ENCODE measurements at places on chromosomes 13 and 19.

- no peak for DNase-seq
Measured at GRCh38 chr19:35041548-35042055, at the start of gene HPN. HPN (plus strand) TSS chr19:35041721; CDS start chr19:35042507, 786 bp downstream.

DNA sequence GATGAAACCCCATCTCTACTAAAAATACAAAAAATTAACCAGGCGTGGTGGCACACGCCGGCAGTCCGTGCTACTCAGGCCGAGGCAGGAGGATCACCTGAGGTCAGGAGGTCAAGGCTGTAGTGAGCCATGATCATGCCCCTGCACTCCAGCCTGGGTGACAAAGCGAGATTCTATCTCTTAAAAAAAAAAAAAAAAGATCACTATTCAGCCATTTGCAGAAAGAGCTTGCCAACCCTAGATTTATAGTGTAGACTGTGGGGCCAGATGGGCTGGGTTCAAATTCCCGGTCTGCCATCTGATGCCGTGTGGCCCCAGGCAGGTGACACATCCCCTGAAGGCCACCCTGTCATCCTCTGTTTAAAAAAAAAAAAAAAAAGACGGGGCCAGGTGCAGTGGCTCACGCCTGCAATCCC lies 28.9 kb downstream of the SMIM24 start:
- DNase-seq = no peak

DNA sequence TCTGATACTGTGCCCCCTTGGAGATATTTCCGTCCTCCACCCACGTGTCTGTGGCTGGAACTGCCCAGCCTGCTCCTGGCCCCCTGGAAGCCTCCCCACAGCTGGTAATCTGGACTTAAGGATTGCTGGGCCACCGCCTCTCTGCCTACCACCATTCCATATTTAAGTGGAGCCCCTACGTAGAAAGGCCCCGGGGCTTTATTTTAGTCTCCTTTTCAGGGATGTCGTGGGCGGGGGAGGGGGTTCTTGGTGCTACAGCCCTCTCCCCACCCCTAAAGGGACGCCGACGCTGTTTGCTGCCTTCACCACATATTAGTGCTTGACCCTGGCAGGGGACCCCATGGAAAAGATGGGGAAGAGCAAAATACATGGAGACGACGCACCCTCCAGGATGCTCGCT lies 2.7 kb upstream of the NOP53 start:
- DNase-seq = no peak

- no peak for DNase-seq
Measured at GRCh38 chr19:47021536-47022139, 2.0 kb downstream of the NPAS1 start.

- no peak for DNase-seq
Measured at GRCh38 chr13:26695891-26696311, 64.7 kb downstream of the GPR12 start.

DNA sequence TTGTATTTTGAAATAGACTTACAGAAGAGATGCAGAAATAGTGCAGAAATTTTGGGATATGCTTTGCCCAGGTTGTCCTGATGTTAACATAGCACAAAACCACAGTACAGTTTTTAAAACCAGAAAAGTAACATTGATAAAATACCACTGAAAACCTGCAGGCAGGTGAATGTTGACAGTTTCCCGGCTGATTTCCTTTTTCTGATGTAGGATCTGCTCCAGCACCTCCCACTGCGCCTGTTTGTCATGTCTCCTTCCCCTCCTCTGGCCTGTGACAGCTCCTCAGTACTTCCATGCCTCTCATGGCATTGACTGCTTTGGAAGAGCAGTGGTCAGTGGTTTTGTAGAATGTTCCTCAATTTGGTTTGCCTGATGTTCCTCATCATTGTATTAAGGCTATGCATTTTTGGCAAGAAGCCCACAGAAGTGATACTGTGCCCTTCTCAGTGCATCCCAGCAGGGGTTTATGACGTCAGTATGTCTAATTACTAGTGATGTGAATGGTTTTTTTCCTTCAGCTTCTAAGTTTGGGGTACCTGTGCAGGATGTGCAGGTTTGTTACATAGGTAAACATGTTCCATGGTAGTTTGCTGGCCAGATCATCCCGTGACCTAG lies 31.0 kb downstream of the TDRD12 start:
- DNase-seq = no peak

GRCh38 chr13:112453207-112453829 lies 77.2 kb downstream of the SPACA7 start:
- no peak for DNase-seq

DNA sequence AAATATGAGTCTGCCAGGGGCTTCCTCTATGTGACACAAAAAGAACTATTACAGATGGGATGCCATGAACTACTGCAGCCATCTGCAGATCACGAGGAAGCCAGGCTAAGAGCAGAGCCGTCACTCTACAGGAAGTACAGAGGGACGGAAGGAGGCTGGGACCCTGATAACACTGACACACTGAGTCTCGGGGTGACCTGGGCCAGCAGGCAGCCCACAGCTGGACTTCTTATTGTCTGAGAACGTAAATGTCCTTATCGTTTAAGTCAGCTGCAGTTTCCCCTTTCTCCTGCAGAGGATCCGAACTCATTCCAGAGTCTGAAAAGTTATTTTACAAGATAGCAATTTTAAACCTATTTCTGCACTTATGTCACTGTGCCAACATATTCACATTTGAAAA lies 20.7 kb downstream of the PARP4 start:
- no peak for DNase-seq

DNA sequence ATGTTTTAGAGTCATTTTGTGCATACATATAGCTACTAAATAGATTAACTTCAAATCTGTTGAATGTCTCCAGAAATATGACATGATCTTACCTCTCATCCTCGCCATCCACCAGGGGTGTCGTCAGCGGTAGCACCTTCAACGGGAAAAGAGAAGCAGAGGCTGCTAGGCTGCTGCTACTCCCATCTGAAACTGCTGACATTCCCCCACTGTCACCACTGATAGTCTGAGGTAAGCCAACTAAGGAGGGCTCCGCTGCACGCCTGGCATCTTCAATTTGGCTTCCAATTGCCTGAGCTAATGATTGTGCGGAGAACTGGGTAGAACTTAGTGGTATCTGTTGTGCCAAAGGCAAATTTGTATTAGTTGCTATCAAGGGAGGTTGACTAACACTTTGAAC lies 3.1 kb downstream of the TSC22D1 start:
- DNase-seq = no peak

GRCh38 chr13:109387471-109387870 lies 398.9 kb downstream of the IRS2 start:
- DNase-seq = no peak

GRCh38 chr13:100389617-100390016 lies 199.0 kb downstream of the GGACT start:
- no peak for DNase-seq

DNA sequence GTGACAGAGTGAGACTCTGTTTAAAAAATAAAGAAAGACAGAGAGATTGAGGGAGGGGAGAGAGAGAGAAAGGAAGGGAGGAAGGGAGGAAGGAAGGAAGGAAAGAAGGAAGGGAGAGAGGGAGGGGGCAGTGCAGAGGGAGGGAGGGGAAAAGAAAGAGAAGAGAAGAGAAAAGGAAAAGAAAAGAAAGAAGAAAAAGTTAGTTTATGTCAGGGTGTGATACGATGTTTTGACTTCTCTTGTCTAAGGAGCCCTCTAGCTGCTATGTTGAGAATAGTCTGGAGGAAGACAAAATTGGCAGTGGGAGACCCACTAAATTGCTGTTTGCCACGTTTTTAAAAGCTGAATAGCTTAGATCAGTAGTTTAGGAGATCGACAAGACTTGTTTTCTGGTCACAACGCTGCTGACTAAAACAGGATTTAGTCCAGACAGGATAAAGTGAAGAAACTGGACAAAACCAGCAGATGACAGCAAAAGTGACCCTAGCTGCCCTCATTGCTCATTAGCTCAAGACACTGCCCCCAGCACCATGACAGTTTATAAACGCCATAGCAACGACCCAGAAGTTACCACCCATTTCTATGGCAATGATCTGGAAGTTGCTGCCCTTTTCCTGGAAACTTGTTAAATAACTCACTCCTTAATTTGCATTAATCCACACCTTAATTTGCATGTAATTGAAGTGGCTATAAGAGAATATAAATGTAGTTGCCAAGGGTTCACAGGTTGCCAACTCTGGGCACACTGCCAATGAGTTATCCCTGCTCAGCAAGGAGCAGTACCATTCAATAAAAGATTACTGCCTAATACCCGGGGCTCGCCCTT lies 11.1 kb downstream of the TEX101 start:
- no peak for DNase-seq

DNA sequence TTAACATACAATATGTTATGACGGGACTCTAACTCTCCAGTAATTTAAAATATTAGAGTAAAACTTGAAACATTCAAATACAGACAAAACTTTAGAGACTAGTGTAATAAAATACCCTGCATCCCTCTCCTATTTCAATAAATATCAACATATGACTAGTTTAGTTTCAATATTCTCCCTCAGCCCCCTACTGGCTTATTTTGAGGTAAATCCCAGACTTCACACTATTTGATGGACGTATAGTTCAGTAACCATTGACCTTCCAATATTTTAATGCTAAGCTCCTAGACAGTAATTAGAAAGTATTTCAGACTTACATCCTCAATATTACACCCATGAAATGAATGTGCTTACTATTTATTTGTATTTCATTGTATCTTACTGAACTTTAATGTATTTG lies 180.7 kb upstream of the STARD13 start:
- DNase-seq = no peak

GRCh38 chr19:43778651-43779050 lies 2.1 kb downstream of the KCNN4 start:
- no peak for DNase-seq

DNA sequence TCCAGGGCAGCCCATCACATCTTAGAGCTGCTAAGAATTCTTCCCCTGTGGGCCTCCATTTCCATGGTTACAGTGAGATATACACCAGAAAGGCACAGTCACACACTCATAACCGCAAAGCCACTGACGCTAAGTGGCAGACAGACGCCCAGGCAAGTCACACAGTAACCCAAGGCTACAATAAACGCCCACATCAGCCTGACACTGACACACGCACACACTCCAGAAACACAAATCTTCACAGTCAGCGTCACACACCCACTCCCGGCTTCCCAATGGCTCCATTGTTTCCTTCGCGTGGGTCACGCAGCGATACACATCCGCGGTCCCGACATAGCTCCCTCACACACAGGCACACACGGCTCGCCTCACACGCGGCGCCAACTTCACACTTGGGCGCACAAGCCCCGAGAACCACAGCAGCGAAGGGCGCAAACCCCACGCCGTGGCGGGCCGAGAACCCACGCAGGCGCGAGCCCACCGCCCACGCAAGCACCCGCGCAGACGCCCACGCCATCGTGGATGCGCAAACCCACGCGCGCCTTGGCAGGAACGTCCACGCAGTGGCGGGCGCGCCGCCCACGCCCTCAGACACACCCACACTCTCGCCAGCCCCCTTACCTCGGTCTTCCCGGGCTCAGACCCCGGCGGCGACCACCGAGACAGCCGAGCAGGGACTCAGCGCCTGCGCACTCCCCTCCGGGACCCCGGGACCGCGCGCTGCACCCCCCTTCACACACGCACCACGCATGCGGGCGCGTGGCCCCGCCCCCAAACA lies at the start of gene ZNF667:
ZNF667 (minus strand) TSS at position 695 of the 778 bp plus-strand sequence. CDS start 14,975 bp downstream, outside the sequence.
- DNase-seq = peak; percentile 2

DNA sequence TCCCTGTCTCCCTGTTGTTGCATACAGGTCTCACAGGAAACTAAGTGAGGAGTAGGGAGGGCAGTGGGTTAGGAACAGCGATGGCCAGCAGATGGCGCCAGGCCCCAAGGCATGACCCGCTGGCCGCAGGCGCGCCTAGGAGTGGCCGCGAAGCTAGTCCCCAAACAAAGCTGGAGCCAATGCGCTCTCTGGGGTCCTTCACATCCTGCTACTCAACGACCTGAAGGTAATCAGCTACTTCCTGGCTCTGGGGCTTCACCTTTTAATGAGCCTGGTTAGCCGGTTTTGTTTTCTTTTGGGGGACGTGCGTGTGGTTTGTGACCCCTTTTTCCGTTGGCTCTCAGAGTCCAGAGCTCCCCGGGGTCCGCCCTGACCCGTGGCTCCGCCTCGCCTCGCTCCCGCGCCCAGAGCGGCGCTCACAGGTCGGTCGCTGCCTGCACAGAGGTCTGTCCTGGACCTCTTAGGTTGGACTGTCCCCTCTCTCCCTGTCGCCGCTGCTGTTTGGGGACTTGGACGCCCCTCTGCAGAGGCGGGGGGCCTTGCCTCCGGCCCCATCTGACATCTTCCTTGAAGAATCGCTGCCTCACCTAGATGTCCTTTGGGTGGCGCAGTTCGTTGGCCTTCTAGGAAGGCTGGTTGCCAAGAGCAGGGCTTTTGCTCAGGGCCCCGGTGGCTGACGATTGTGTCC lies 62.2 kb upstream of the GTF3A start:
- peak; percentile 85 for DNase-seq

DNA sequence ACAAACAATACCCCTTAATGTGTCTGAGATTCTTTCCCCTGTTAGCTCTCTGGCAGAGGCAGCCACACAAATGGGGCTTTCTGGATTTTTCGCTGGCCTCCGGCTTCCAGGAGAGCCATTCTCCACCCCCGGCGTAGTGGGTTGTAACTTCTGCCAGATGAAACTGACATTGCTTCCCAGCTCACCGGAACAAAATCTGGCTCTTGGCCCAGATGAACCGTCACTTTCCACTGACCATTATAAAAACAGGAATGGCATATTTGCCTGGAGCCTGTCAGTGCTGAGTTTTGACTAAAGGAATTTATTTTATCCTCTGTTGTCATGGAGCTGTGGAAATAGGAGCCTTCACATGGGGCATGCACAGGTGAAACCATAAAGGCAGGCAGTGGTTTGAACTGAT lies 120.6 kb upstream of the GPR12 start:
- no peak for DNase-seq

DNA sequence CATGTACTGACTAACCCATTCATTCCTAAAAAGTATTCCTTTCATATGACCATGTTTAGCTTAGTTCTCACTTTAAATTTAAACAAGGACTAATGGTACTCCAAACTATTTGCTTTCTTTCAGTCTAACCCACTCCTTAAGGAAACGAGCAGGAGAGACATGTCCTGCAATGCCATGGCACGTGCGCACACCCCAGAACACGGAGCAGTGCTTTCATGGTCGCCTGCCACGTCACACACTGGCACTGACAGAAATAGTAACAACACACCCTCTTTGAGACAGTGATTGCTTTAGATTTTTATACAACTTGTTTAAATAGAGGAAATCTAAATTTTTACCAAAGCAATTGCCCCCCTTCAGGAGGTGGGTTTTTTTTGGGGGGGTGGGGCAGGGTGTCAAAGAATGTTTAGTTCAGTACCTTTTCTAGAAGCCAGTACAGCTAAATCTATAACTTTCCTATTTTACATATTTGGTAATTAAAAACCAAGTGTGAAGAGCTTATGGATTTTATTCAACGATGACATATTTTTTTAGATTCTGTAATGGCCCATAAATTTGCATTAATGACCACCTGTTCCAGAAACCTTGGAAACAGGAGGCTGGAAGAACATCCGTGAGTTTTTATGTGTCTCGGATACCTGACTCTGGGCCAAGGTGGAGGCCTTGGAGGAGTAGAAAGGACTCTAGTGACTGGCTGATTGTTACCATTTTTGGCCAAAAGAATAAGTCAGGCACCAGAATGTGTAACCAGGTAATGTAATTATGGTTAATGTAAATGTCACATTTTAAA lies 247.1 kb downstream of the DCT start:
- no peak for DNase-seq

GRCh38 chr19:47658431-47659348 lies 49.8 kb downstream of the BICRA start:
- DNase-seq = no peak
